Suppressor macrophage treated with lipopolysaccharide for 1 hour (primary cell): ENCODE measurements at places on chromosomes 1 and 21.

- DNase-seq, result peak; percentile 76
Measured at GRCh38 chr1:59596432-59596831, 218.3 kb upstream of the HOOK1 start.

DNA sequence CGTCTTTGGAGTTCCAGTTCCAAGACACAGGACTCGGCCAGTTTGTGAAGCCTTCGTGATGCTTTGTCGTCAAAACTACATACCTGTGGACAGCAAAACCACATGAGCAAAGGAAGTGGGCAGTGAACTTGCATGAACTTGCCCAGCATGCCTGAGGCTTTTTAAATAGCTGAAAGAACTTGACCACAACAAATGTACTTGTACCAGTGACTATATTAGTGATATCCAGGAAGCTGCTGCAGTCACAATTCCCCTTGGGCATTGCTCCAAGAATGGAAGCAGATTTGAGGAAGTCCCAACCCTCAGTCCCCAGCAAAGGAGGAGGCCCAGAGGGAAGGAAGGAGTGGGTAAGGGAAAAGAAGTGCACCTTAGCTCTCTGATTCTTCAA, 2.6 kb downstream of the FUCA1 start:
- peak; percentile 84 for DNase-seq

DNA sequence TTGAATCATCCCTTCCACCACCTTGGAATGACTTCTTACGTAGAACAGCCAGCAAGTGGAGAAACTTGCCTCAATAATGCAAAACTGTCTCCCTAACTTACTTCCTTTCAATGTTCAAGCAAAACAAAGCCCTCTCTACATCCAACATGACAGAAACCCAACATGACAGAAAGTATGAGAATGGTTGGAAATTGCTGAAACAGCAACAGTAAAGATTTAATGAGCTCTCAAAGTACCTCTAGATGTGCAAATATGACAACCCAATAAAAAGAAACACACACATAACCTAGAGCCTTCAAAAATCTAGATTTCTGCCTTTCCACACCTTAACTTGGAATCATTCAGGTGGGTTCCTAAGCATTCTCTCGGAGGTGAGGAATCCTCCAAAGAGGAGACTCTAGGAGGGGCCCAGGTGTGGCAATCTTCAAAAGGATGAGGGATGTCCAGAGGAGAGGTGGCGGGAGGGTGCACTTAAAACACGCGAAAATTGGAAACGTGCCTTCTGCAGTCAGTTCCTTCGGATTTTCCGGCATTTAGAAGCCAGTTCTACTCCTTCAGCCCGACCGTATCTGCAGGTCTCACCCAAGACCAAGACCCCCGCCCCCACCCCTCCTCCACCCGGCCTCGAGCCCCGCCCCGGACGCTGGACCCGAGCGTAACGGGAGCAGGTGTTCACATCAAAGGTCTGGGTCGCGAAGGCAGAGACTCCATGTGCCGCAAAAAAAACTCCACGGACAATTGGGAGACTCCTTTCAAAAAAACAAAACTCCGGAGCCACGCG, 996 bp upstream of the MGST3 start:
- no peak for DNase-seq

- DNase-seq, result no peak
Measured at GRCh38 chr1:12320486-12320885, 90.7 kb downstream of the VPS13D start.

DNA sequence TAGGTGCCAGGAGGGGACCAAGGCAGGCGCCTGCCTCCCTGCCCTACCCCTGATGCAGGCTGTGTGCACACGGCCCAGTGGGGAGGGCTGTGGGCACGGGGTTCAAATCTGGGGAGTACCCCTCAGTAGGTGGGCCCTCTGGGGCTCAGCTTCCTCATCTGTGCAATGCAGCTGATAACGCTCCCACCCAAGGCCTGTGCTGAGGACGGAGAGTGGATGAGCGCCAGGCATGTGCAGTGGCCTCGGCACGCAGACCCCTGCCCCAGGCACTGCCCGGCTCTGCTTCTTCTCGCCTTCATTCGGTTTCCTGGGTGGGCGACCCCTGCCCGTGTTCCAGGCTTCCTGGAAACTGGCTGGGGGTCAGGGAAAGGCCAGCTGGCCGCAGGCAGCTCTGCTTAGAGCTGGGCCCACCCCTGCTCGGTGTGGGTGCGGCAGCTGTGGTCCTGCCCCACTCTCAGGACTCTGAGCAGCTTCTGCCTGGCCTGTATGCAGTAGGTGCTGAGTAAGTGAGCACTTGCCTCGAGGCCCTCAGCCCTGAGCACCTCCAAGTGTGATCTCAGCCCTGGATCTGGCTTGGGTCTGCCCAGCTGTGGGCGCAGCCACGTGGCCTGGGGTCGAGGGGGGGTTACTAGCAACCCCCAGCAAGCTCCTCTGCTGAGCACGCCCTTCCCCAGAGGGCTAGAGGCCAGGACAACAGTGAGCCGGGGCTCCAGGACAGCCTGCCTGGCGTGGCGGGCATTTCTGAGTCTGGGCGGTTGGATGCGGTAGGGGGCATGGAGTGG, 11.9 kb upstream of the TNFRSF14 start:
- DNase-seq, result no peak

DNA sequence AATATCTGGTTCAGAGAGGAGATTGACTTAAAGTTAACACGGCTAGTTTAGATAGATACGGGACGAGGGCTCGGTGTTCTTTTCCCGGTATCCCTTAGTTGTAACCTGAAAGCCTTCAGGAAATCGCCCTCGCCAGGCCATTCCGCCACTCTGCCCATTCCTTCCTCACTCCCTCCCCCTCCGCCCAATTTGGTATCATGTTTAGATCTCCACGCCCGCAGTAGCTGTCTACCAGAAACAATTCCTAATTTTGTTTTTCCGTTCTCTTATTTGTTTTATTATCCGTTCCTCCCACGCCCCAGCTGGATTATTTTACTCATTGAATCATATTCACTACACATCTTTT, 685 bp upstream of the VAMP4 start:
- DNase-seq, result peak; percentile 55

GRCh38 chr1:24331961-24332673, 13.0 kb downstream of the GRHL3 start:
- DNase-seq, result no peak

- DNase-seq, result peak; percentile 93
Measured at GRCh38 chr1:32247983-32248889, 1.2 kb downstream of the FAM167B start.
